NCI-H187 treated with DMSO at 0.1 percent for 48 hours (cell line): ENCODE measurements at places on chromosomes 7 and 10.

GRCh38 chr7:128251337-128251736, 10.3 kb downstream of the LEP start:
- no peak for DNase-seq

GRCh38 chr10:26468291-26468690, 30.1 kb downstream of the APBB1IP start:
- DNase-seq, result no peak

- no peak for DNase-seq
Observed at GRCh38 chr10:96701265-96701664, 19.0 kb downstream of the PIK3AP1 start.

- no peak for DNase-seq
Observed at GRCh38 chr7:103065667-103066066, 8.9 kb downstream of the FBXL13 start.

GRCh38 chr10:101224910-101225823, 4.1 kb downstream of the LBX1 start:
- no peak for DNase-seq

DNA sequence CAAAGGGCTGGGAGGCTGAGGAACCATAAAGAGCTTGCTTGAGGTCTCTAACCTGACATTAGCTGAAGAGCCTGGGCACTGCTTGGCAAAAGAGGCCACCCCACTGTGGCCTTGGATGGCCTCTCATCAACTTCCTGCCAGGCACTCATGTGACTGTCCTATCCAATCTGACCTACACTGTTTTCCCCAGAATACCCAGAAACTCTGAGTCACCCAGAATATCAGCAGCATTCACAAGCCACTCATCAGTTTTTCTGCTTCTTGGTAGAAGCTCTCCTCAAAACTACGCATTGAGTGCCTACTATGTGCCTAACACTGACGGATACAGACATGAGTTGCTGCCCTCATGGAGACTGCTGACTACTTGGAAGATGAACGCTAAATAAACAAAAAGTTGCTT, 4.1 kb upstream of the NT5C2 start:
- no peak for DNase-seq

GRCh38 chr10:63707254-63707910, 186.2 kb downstream of the REEP3 start:
- no peak for DNase-seq

DNA sequence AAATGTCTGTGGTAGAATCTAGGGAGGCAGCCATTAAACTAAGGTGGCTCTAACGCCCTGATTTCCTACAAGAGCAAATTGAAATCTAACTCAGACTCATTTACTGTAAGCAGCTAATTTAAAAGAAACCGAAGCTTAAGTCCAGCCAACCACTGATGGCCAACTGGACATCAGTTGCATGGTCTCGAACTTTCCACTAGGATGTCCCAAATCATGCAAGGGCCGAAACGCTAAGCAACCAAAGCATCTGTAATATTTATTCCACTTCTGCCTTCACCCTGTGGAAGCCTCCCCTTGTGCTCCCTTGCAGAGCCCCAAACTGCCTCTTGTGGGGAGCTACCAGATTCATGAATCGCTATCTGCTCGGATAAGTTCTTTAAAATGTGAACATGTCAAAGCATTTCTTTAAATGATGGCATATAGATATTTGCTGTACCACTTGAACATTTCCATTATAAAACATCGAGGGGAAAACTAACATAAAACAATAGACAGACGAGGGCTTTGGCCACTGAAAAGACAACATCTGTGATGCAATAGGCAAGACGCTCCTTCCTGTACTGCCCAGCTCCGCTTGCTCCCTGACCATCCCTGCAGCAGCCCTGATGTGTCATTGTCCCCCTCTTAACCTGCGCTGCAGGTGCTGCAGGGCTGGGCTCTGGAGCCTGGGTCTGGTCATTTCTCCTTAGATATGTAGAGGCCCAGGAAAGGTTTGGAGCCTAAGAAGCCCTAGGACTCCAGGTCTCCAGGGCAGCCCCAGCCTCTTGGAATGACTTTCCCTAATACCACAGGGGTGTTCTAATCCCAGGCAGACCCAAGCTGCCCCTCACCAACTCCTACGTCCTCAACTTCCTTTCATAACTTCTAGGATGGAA, 2.9 kb upstream of the RBP3 start:
- no peak for DNase-seq

GRCh38 chr7:117158941-117159697, 163.7 kb downstream of the WNT2 start:
- DNase-seq, result no peak

GRCh38 chr7:116786791-116787443, 75.5 kb upstream of the CAPZA2 start:
- no peak for DNase-seq
